Fibroblast of skin of back (primary cell): ENCODE measurements at places on chromosomes 5 and 9.
A peak's percentile ranks its signal among the peaks of the same experiment; 100 is the strongest.

DNA sequence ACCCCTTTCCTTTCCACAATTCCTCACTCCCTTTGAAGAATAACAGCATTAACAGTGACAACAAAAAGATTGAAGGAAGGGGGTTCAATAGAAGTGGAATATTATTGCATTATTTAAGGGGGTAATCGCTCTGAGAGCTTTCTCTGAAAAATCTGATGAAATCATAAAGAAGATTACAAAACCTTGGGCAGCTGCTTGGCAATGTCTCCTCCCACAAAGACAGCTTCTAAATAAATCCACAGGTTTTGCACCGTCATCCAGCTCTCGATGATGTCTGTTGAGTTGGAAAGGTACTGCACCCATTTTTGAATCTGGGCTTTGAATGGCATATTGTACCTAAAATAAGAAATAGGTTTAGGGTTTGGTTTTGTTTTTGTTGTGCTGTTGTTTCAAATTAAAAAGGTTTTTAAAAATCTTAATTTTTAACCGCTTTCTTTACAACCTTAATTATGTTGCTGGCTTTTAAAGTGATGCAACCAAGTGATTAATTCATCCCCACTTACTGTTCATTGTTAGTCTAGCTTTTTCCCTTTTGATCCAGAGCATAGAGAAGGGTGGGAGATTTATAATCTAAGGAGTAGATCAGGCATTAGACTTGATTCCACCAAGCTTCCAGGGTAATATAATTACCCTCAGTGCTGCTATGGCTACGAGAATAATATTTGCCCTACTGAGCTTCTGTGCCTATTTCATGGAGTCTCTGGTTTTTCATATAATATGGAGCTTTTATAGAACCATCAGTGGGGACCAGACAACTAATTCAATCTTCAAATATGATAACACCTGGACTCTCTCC is 85.0 kb downstream of the DNAH5 start:
- DNase-seq = no peak

GRCh38 chr9:129557192-129558036 is 63.5 kb downstream of the C9orf50 start:
- DNase-seq = peak; percentile 96

DNA sequence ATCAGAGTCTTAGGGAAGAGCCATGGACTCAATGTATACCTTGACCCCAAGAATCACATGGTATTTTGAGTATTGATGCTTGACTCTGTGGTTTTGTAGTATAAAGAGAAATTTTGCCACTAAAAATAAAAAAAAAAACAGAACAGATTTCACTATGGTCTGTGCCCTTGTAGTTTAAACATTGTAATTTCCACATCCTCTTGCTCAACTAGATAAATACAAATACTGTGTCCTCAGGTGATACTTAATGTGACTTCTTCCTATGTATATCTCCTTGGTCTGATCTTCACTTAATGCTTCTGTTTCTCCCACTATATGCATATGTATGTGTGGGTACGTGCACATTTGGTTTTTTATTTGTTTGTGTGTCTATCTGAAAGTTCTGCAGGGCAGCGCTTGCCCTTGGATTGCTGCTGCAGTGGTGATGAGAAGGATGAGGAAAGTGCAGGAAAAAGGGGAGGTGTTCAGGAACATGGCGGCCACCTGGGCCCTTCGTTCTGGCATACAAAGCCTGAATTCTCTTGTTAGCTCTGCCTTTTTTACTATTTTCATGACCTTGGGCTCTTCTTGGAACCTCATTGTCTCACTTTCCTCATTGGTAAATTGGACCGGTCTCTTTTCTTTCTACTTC is 222.2 kb downstream of the MAST4 start:
- no peak for DNase-seq

GRCh38 chr5:15363601-15364000 is 136.4 kb upstream of the FBXL7 start:
- DNase-seq = no peak

- DNase-seq = peak; percentile 17
Observed at GRCh38 chr9:99516657-99517049, 294.6 kb downstream of the SEC61B start.

- DNase-seq = peak; percentile 27
Observed at GRCh38 chr5:78162253-78162862, 132.1 kb downstream of the AP3B1 start.

- DNase-seq = no peak
Observed at GRCh38 chr5:763998-764781, 20.3 kb downstream of the ZDHHC11B start.

- DNase-seq = no peak
Observed at GRCh38 chr5:151522226-151522625, 68.9 kb downstream of the FAT2 start.

DNA sequence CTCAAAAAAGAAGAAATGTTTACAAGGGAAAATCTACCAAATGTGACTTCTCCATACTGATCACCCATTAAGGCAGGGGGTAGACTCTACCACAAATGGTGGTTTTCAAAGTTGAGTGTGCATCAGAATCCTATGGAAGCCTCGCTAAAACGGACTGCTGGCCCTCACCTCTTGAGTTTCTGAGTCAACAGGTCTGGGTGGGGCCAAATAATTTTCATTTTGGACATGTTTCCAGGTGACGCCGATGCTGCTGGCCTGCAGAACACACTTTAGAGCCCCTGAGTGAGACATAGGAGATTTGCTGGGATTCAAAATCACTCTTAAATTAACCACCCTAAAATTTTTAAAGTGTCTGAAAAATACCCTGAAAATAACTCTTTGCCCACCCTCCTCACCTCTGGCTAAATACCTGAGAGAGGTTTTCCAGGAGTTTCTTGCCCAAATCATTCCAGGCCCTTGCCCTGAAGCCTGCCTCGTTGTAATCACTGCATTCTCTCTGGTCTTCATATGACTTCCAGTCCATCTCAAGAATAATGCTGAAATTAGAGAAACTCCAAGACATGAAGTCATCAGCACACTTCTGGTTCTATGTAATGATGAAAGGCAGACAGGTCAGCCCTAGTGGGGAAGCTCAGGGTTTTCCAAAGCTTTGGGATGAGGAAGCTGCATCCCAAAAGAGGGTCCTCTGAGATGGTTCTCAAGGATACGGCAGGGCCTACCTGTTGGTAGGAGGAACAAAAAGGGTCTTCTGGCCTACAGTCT is 18.2 kb downstream of the C9orf152 start:
- DNase-seq = no peak

- no peak for DNase-seq
Observed at GRCh38 chr5:141934099-141934844, 10.6 kb downstream of the DELE1 start.

DNA sequence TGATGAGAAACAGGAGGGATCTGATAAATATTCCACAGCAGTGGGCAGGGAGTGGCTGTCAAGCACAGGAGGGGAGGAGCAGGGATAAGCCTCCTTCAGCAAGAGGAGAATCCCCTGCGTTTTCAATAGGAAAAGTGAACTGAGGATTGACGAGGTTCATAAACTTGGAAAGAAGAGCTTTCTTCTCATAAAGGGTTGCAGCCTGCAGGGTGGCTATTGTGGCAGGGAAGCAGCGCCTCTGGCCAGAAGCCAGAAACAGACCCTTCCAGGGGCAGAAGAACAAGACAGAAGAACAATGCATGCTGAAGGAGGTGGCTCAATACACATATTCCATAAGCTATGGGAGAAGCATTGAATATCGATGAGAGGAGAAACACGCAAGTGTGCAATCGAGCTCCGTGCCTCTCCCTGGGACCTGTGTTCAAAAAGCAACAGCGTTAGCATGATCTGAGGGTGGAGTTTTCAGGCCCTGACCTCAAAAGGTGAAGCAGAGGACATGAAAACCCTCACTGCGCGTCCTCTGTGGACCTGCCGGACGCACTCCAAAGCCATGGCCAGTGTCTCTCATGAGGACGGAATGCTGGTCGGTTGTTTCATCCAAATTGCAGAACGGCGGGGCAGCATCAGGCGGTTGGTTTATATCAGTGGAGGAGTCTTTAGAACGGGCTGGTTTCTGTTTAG is 67.6 kb downstream of the ANKRD33B start:
- DNase-seq = no peak

DNA sequence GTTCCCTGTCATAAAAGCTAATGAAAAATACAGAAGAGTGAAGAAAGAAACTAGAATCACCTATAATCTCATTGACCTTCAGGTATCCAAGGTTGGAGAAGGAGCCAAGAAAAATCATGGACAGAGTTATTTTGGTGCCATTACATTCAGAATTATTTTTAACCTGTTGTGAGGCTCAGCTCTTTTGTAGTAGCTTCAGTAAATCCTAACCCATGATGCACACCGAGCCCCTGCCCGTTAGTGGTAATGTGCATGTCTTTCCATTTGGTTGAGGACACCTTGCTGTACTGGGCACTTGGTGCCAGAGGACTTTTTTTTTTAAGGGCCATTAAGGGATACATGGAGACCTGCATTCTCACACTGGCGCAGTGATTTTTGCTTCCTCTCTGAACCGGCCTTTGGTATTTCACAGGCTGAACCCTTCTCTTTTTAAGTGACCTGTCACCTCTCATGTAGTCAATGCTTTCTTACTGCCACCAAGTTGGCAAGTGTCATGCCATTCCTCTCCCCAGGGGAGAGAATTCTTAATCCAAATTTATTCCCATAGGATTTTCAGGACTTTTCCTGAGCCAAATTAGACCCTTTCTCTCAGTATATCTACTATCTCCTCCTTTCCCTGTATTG is 125.6 kb downstream of the SMARCA2 start:
- no peak for DNase-seq

DNA sequence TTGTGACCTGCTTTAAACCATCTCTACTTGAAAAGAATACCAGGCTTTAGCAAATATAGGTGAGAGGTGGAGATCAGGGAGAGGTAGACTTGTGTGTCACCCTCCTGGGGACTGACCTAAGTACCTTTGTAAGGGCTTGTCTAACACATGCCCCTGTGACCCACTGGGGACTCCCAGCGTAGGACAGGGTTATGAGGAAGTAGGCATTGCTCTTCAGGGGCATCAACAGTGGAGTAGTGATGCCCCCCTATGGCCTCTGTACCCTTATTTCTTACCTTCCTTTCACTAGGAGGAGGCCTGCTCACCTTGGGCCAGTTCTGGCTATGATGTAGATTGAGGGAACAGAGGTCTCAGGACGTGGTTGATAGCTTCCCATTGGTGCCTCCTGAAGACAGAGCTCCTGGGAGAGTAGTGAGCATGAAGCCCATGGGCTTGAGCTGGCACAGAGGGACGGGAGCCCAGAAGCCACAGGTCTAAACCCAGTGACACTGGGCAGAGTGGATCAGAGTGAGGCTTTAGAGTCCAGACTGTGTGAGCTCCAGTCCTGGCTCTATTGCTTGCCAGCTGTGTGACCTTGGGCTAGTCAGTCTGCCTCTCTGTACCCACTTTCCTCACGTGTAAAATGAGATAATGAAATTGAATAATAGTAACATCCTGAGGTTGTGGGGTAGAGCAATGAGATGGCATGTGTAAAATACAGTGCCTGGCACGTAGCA is 191.7 kb downstream of the AOPEP start:
- no peak for DNase-seq

GRCh38 chr5:118863345-118863744 is 125.0 kb downstream of the DTWD2 start:
- DNase-seq = peak; percentile 54

GRCh38 chr9:23644896-23645295 is 181.1 kb downstream of the ELAVL2 start:
- DNase-seq = no peak

DNA sequence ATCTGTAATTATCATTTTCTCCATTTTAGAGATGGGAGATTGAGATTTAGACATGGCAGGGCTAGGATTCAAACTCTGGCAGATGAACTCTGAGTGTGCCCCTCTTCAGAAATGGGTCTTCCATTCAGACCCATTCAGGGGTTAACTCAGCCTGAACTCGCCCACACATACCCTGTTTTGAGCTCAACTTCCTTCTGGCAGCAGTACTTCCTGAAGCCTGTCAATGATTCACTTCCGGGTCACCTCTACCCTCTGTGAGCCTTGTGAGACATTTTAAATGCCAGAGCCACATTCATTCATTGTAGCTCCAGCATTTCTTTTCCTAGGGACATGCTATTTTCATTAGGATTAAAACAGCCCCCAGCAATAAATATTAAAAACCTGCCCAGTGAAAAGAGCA is 209.3 kb upstream of the SLC24A2 start:
- peak; percentile 41 for DNase-seq
